ENCODE measurements at places on chromosomes 7 and 10.

DNA sequence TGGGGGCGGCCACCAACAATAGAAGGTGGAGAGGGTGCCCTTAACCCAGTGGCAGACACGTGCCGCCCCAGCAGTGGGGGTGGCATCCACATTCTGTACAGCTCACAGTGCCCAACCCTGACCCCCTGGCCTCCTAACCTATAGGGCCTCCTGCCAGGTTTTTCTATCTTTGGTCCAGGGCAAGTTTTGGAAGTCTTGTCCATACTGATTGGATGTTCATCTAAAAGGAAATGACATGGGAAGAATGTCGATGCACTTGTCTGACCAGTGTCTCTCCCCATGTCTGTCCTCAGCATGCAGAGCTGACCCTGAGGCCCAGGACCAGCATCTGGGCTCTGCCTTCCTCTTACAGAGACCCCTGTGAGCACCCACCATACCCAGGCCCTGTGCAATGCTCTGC lies 32.3 kb upstream of the ANTXRL start:
- DNase-seq: no peak

GRCh38 chr7:101234636-101235035 lies 3.0 kb downstream of the CLDN15 start:
- DNase-seq: no peak

GRCh38 chr7:105712877-105713276 lies 131.6 kb upstream of the EFCAB10 start:
- no peak for DNase-seq

DNA sequence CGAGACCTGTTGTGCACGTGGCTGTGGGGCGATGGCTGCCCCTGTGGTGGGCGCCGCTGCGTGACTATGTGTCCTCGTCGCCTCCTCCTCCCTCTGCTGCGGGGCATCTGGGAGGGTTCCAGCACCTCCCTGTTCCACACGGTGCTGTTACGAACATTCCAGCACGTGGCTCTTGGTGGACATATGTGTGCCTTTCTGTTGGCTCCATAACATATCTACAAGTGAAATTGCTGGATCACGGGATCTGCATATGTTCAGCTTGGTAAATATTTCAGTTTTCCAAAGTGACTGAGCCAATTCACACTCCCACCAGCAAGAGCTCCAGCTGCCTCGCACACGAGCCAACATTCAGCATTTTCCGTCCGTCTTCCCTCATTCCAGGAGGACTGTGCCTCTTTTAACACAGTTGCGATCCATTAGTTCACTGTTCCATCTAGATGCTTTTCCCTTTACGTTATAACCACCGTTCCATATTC lies 25.1 kb downstream of the SNX8 start:
- no peak for DNase-seq

DNA sequence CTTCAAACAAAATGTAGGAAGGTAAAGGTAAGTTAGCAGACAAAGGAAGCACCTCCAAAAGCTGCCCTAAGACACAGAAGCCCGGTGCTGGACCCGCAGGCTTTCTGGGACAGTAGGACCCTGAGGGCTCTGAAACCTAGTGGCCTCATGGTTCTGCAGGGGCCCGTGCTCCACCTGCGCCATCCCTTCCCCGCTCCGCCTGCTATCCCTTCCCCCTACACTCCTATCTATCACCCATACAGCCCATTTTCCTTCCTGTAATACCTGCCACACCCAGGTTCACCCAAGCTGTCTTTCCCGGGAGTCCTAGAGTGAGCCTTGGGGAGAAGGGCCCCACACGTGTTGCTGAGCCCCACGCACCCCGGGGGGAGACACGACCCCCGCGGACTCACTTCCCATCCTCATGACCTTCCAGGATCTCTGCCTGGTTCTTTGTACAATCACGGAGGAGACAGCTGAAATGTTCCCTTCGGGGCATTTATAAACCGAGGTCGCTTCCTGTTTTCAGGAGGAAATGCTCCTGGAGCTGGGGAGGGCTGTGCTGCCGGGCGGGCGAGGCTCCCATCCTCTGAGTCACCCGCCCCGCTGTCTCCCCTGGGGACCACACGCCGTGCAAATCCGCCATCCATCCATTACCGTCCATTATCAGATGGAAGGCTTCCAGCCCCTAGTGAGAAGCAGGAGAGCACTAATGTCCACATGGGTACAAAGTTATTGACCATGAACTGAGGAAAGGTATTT lies 251.7 kb upstream of the PITRM1 start:
- no peak for DNase-seq

DNA sequence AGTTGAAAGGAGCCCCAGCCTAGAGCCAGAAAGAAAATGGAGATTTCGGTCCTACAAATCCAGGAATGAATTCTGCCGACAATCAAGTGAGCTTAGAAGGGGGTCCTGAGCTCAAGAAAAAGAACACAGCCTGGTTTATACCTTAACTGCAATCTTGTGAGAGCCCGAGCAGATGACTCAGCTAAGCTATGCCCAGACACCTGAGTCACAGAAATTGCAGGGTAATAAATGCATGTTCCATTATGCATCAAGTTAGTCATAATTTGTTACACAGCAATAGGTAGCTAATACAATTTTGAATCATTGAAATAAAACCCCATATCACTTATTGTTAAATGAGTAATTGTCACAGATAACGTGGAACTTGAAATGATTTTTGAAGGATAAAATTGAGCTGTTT lies 111.8 kb upstream of the FOXP2 start:
- DNase-seq: no peak

GRCh38 chr10:12780634-12781601 lies 220.6 kb downstream of the CCDC3 start:
- DNase-seq: no peak

- no peak for DNase-seq
Measured at GRCh38 chr7:100829150-100829716, 1.9 kb upstream of the EPHB4 start.

GRCh38 chr7:121337398-121337797 lies 8.6 kb downstream of the WNT16 start:
- DNase-seq: no peak

- no peak for DNase-seq
Measured at GRCh38 chr10:26509307-26509706, 71.2 kb downstream of the APBB1IP start.

GRCh38 chr10:69980672-69981071 lies 72.0 kb upstream of the MACROH2A2 start:
- no peak for DNase-seq

GRCh38 chr10:30171601-30172000 lies 112.2 kb upstream of the JCAD start:
- no peak for DNase-seq

GRCh38 chr7:40516376-40516775 lies 381.6 kb downstream of the SUGCT start:
- DNase-seq: no peak

DNA sequence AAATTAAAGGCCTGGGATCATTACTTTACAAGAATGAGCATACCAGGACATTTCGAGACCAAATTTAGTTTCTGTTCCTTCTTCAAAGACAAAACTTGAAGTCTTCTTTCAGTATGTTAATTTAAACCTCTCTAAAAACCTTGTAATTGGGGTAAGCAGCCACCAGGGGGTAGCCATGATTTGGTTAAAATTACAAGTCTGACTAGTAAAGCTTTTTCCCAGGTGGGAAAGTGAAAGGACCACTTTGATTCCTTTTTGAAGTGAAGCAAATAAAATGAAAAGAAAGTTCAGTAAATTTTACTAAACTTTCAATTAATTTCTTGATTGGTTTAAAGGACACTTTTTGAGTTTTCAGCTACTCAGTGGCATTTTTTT lies 294.3 kb downstream of the BBS9 start:
- DNase-seq: peak; percentile 30

DNA sequence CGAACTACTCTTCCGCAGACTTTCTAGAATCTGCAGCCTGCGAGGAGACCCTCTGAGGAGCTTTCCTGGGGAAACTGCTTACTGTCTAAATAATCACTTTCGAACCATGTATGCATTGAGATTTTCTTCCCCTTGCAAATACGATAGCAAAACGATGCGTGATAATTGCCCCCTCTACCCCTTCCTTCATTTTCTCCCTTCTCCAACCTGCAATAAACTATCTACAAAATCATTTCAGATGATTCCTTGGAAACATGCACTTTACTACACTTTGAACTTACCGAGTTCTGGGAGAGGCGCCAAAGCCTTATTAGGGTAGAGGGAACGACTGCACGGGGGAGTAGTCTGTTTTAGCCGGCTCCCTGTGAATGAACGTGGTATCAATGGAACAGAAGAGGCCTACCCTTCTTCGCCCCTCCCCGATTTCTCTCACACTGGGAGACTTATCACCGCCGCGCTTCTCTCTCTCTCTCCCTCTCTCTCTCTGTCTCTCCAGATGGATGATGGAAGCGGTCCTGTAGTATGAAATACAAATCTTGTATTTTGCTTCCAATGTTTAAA lies at the start of gene FGFBP3:
Gene FGFBP3 (minus strand): TSS at position 370 of the 561 bp plus-strand sequence. CDS start 517 bp downstream, outside the sequence.
- DNase-seq: peak; percentile 85

GRCh38 chr10:113463777-113464176 lies 89.1 kb upstream of the HABP2 start:
- DNase-seq: no peak

GRCh38 chr10:62561151-62561550 lies 187.0 kb downstream of the ZNF365 start:
- DNase-seq: no peak

- no peak for DNase-seq
Measured at GRCh38 chr10:33145451-33146188, 187.6 kb upstream of the ITGB1 start.

- no peak for DNase-seq
Measured at GRCh38 chr10:34102237-34102673, 712.8 kb downstream of the PARD3 start.

DNA sequence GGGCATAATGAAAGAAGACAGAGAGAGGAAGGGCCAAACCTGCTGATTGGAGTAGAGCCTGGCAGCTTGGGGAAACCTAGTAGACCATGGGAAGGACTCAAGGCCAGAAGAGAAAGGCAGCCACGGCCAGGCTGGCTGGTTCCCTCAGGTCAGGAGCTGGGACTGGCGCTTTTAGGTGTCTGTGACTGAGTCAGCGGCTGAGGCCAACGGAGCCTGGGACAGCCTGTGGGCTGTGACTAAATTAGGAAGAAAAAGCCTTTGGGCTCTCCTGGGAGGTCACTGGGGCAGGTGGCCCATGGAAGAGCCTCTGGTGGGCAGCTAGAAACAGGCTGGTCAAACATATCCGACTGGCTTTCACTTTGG lies 108.9 kb upstream of the PDCD4 start:
- no peak for DNase-seq

GRCh38 chr10:51547941-51548340 lies 151.5 kb downstream of the CSTF2T start:
- DNase-seq: no peak

- no peak for DNase-seq
Measured at GRCh38 chr7:47400001-47400400, 181.9 kb downstream of the TNS3 start.

DNA sequence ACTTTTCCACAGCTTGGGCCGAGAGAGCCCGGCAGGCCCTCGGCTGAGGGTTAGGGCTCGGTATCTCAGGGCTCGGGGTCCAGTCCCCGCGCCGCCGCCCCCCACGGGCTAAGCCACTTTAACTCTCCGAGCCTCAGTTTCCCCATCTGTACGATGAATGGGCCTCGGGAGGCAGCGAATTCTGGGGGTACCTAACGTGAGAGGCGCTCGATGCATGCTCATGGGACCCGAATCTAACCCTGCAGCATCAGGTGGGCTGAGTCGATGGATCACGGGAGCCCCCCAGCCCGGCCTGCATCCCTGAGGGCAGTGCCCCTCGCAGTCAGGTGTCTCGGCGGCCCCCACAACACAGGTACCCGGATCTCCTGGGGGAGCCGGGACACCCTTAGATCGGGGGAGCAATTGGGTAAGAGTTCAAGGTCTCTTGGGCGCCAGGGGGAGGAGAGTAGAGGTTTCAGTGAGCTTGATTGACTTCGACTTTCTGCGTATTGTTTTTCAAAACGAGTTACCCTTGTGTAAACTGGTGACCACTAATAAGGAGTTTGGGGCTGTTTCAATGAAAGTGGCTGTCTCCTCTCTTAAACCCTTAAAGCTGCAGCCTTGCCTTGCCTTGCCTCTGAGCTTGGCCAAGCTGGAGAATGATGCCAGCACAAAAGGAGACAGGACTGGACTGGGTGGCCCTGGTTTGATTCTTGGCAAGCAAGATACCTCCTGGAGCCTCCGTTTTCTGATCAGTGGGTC lies 631 bp downstream of the POR start:
- peak; percentile 20 for DNase-seq

DNA sequence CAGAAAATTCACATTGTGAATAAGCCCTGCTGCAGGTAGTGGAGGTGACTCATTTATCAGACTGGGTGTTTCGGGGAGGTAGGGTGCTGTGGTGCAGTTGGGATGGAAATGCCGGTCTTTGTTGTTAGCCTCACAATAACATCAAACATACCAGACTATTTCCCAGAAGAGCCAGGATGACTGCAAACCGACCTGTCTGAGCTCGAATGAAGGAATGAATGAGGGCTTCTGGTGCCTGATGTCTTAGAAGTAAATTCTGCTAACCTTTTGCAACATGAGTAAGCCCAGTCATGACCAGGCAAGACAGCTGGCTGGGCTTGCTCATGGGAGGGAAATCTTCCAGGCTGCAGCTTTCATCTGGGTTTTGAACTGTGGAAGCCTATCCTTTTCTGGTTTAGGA lies 2.4 kb upstream of the VDAC2 start:
- DNase-seq: no peak

GRCh38 chr7:27735831-27736230 lies 4.1 kb upstream of the TAX1BP1 start:
- no peak for DNase-seq

DNA sequence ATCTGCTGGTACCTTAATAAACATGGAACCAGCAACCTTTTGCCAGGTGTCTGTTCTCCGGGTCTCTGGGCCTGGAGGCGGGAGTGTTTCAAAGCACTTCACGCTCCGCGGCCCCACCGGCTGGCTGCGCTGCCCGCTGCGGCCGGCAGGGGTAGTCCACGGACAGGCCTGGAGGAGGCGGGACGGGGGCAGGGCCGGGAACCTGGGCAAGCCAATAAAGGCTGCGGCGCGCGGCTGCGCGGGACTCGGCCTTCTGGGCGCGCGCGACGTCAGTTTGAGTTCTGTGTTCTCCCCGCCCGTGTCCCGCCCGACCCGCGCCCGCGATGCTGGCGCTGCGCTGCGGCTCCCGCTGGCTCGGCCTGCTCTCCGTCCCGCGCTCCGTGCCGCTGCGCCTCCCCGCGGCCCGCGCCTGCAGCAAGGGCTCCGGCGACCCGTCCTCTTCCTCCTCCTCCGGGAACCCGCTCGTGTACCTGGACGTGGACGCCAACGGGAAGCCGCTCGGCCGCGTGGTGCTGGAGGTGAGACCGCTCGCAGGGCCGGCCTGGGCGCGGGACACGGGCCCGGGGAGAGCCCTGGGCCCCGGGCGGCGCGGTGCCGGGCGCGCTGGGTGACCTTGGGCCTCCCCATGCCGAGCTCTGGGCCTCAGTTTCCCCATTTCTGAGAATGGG lies at the start of gene PPIF:
Gene PPIF (plus strand): TSS at position 244 of the 668 bp plus-strand sequence. CDS start 80 bp downstream, at position 324.
- peak; percentile 96 for DNase-seq
